Stimulated activated CD4-positive, alpha-beta T cell treated with anti-CD3 and anti-CD28 coated beads, Interleukin-15, amount 100 ng/mL, for 48 hours (primary cell): ENCODE measurements at places on chromosomes 1 and 21.

GRCh38 chr1:23779826-23780371, 1.7 kb downstream of the PITHD1 start:
- no peak for DNase-seq

DNA sequence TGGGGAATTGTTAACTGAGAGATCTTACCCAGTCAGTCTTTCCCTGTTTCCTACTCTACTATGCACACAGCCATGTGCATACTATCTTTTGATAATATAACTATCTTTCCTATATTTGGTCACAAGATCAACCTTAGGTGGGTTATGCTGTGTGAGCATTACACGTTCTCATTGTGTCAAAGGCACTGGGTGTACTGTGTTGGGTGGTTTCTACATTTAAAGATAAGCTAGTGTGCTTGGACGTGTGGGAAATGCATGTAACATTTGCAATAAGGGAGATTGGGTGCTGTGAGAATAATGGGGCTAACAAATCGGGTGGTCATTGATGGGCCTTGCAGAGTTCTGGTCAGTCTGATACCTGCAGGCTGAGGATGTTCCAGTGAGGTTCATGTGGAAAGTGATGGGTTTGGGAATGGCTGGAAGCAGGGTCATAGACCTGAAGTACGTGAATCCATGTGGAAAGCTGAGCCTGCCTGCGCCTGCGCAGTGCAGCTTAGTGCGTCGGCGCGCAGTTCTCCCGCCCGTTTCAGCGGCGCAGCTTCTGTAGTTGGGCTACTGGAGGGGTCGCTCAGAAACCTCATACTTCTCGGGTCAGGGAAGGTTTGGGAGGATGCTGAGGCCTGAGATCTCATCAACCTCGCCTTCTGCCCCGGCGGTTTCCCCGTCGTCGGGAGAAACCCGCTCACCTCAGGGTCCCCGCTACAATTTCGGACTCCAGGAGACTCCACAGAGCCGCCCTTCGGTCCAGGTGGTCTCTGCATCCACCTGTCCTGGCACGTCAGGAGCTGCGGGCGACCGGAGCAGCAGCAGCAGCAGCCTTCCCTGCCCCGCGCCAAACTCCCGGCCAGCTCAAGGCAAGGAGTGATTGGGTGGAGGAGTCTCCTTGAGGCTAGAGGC, at the start of gene MSH4:
Gene MSH4 (plus strand): TSS at position 507 of the 897 bp plus-strand sequence. CDS start 104 bp downstream, at position 611.
- no peak for DNase-seq

DNA sequence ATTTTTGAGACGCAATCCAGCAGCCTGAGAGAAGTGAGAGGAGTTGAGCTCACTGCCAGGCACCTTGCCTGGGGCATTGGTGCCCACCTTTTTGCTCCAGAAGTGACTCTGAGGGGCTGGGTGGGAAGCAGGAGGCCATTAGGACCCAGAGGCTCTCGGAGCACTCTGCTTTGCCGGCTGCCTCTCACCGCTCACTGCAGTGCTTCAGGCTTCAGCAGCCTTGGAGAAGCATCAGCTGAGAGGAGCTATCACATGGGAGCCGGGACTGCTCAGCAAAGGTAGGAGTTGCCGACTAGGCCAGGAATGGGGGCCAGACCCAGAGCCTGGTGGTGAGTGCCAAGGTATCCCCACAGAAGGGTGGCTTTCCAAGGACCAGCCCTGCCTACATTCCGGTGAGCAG, at the start of gene GPR61:
Gene GPR61 (plus strand): TSS at position 197 of the 400 bp plus-strand sequence. CDS start 3,151 bp downstream, outside the sequence.
- DNase-seq: no peak

DNA sequence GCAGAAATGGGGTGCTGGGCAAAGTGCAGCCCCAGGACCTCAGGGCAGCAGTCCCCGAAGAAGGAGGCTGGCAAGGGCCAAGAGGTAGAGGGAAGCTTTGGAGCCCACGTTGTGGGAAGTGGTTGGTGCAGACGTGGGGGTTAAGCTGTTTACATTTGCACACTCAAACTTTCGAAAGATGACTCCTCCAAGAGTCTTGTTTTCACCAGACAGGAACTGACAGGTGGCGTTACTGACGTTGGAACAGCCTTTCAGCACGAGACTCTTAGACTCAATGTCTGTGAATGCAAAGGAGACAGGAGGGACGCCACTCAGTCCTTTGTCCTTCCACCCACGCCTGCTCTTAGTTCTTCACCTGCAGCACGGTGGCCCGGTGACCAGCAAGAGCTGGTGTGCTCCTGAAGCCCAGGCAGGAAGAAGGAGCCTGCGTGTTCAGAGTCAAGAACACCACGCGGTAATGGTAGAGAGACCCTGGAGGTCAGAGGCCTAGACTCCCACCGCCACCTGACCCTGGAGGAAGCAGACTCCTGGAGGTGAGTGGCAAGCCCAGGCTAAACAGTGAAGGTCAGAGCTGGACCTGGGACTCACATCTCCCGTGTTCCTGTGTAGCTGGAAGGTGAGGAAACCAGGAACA, 15.9 kb downstream of the LYPD8 start:
- no peak for DNase-seq

DNA sequence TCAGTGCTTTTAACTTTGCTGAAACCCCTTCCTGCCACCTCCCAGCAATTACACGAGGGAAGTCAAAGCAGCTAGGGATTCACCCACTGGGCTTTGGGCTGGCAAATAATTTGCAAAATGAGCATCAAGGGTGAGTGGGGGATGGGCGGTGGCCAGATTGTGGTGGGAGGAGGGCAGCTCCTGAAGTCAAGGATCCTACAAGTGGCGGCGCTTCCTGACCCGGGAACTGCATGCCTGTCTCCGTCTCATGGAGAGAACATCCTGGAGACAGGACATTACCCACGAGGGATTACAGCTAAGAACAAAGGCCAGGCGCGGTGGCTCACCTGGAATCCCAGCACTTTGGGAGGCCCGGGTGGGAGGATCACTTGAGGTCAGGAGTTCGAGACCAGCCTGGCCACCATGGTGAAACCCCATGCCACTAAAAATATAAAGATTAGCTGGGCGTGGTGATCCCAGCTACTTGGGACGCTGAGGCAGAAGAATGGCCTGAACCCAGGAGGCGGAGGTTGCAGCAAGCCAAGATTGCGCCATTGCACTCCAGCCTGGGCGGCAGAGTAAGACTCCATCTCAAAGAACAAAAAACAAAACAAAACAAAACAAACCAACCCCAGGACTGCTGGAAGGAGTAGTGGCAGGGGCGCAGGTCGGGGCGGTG, 12.9 kb downstream of the TTC34 start:
- no peak for DNase-seq

- no peak for DNase-seq
Observed at GRCh38 chr1:224188286-224188685, 5.2 kb downstream of the DEGS1 start.

DNA sequence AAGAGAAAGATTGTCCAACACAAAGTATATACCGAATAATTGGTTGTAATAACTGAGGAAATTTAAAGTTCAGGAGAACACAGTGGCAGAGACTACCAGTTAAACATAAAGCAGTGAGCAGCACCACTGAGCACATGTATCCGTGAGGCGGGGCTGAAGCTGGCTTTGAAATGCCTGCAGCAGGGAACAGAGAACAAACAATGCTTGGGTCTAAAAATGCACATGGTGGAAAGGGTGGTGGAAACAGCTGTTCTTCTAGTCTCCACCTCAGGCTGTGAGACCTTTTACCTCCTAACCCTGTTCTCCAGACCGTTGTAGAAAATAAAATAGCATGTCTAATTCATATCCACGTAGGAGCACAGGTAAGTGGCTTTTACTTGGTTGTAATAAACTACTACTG, 7.7 kb upstream of the GNG4 start:
- no peak for DNase-seq

GRCh38 chr1:77282866-77283539, 1.2 kb downstream of the AK5 start:
- no peak for DNase-seq

GRCh38 chr1:28329395-28330153, 734 bp downstream of the MED18 start:
- DNase-seq: peak; percentile 20

- DNase-seq: no peak
Observed at GRCh38 chr21:44940116-44940631, 345 bp downstream of the SLX9 start.

DNA sequence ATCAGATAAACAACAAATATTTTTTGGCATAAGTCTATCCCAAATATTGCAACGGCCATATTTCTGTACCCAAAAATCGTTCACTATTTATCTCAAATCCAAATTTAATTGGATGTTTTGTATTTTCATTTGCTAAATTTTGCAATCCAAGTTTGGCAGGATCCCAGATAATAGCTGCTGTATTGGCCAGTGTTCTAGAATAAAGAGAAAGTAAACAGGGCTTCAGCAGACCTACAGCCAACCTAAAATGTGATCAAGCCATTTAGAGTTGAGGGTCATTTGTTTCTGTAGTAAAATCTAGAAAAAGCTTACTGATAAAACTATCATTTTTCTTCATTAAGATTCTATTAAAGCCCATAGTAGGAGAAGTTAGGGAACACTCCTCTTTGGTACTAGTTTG, 506.6 kb upstream of the PTBP2 start:
- no peak for DNase-seq

DNA sequence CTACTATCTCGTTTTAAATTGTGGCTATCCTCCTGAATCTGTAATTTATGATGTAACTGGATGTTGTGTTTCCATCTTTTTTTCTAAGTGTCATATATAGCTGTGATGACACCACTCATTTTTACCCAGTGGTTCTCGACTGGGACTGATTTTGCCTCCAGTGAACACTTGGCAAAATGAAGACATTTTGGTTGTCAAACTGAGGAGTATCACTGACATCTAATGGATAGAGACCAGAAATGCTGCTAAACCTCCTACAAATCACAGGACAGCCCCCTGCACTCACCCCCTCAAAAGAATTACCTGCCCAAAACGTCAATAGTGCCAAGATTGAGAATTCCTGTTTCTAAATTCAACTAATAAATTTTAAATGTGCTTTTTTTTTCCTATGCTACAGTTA, 1.9 kb downstream of the TRMT13 start:
- no peak for DNase-seq

GRCh38 chr1:103171041-103171590, 62.8 kb upstream of the COL11A1 start:
- DNase-seq: no peak

- no peak for DNase-seq
Observed at GRCh38 chr1:239268941-239269340, 117.4 kb upstream of the CHRM3 start.

GRCh38 chr1:33273961-33274371, 17.7 kb downstream of the ZNF362 start:
- no peak for DNase-seq
